ENCODE measurements at places on chromosomes 7 and 10. TPM values are rescaled to one million over a fixed set of nuclear protein-coding genes. Genes with fewer than 3 reads are reported as not detected.

DNA sequence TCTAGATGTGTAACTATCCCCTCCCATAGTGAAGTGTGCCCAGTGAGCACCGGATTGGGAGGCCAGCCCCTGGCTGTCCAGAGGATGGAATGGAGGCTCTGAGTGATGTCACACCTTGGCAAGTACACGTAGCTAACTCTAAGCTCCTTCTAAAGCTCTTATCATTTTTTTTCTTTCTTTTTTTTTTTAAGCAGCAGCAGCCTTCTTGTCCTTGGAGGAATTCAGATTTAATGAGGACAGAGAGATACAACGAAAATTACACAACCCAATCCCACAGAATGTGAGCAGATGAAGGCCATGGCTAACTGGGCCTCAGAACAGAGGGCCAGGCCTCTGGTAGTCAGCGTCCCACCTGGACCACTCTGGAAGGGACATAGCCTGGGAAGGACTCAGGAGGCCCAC lies 11.3 kb downstream of the TNS3 start:
- H3K4me1 ChIP-seq = peaks cover 67% of the 10 kb centered on the region
- peak overlapping the region; percentile 65 for H3K4me3 ChIP-seq
- no peaks in the 10 kb centered on the region for H3K27me3 ChIP-seq
- no peaks in the 10 kb centered on the region for H3K36me3 ChIP-seq
- DNase-seq = no peak

DNA sequence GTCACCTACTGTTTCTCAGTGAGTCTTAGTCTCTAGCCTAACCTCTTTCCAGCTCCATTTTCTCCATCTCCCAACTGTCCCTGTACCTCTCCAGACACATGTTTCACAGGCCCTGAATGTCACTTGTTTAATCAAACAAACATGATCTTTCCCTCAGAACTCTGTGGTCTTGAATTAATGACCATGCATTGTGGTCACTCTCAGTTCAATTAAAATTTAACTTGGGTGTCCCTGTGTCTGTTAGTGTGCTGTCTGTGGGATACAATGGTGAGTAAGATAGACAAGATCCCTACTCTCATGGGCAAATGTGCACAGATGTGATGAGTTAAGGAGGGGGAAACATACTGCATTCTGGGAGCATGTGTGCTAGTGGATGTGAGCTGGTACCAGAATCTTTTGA lies 65.0 kb downstream of the RBM33 start:
- H3K27me3 ChIP-seq = no peaks in the 10 kb centered on the region
- no peak overlapping the region for H3K4me3 ChIP-seq
- no peak for DNase-seq
- H3K36me3 ChIP-seq = peaks cover 31% of the 10 kb centered on the region
- H3K4me1 ChIP-seq = peaks cover 23% of the 10 kb centered on the region

GRCh38 chr10:29947701-29948060 lies 111.7 kb downstream of the JCAD start:
- H3K4me3 ChIP-seq = no peak overlapping the region
- H3K36me3 ChIP-seq = no peaks in the 10 kb centered on the region
- H3K4me1 ChIP-seq = no peaks in the 10 kb centered on the region
- H3K27ac ChIP-seq = no peak overlapping the region
- no peak for DNase-seq
- no peaks in the 10 kb centered on the region for H3K27me3 ChIP-seq

DNA sequence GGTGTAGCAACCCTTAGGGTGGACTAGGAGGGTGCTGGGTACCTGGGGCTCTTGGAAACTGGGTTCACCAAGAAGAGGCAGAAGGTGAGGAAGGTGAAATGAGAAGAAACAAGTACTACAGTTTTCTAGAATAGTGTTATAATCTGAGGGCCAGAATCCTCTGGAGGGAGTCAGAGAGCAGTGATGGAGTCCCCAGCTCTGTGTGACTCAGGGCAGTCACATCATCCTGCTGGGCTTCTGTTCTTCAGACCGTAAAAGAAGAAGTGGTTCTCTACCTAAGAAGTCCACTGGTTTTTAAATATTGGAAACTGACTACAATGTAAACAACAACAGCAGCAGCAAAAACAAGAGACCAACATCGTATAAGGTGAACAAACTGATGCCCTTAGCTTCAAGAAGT lies 197.3 kb downstream of the PRPF18 start:
- no peaks in the 10 kb centered on the region for H3K36me3 ChIP-seq
- no peaks in the 10 kb centered on the region for H3K27me3 ChIP-seq
- peak overlapping the region; percentile 74 for H3K27ac ChIP-seq
- peak overlapping the region; percentile 53 for H3K4me3 ChIP-seq
- peak; percentile 41 for DNase-seq

DNA sequence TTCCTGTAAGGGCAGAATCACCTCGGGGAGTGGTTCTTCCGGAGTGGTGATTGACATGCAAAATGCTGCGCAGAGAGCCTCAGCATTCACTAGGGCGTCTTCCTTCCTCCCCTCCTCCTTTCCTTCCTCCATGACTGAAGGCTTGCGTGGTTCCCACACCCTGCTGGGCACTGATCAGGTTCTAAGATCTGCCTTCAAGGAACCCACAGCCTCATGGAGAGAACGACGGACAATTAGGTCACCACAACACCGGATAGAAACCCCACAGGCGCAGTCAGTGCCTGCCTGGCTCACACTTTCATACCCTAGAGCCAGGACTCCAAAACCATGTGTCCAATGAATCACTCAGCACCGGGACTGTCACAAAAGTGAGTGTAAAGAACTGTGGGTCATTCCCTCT lies 131.3 kb downstream of the DPP6 start:
- no peaks in the 10 kb centered on the region for H3K4me1 ChIP-seq
- H3K27ac ChIP-seq = no peak overlapping the region
- H3K27me3 ChIP-seq = no peaks in the 10 kb centered on the region

Gene CYP2C19
- not detected for polyA plus RNA-seq

GRCh38 chr10:576130-576465 lies 113.4 kb downstream of the DIP2C start:
- no peaks in the 10 kb centered on the region for H3K4me1 ChIP-seq
- no peak overlapping the region for H3K27ac ChIP-seq
- H3K36me3 ChIP-seq = no peaks in the 10 kb centered on the region
- peaks cover 26% of the 10 kb centered on the region for H3K27me3 ChIP-seq
- no peak for DNase-seq

Gene CFAP43
- polyA plus RNA-seq = not detected

Gene MMD2
- polyA plus RNA-seq = not detected

Gene SHTN1
- polyA plus RNA-seq = not detected

DNA sequence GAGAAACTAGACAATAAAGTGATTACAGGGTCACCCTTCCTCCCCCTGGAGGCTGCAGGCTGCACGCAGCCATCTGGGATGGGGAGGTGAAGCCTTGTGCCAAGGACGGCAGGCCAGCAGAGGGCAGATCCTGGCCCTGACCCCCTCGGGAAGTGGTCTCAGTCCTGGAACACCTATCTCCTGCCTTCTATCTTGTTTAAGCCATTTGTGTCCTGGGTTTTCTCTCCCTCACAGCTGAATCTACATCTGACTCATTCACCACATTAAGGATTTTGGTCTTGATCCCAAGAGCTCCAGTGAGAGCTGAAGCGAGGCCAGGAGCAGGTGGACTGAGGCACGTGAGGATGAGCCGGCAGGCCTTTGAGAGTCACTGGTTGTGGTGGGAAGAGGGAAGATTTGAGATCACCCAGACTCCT lies 16.4 kb upstream of the PARP12 start:
- H3K4me1 ChIP-seq = peaks cover 7% of the 10 kb centered on the region
- DNase-seq = no peak
- no peak overlapping the region for H3K4me3 ChIP-seq

- H3K27ac ChIP-seq = peak overlapping the region; percentile 84
- peak overlapping the region; percentile 99 for H3K4me3 ChIP-seq
- H3K27me3 ChIP-seq = no peaks in the 10 kb centered on the region
- peaks cover 34% of the 10 kb centered on the region for H3K4me1 ChIP-seq
These were observed 507 bp downstream of the STN1 start for GRCh38 chr10:103917302-103918052.

GRCh38 chr7:155316427-155317113 lies 18.9 kb downstream of the INSIG1 start:
- H3K4me3 ChIP-seq = no peak overlapping the region
- no peak for DNase-seq
- no peaks in the 10 kb centered on the region for H3K4me1 ChIP-seq
- H3K27me3 ChIP-seq = no peaks in the 10 kb centered on the region
- H3K27ac ChIP-seq = no peak overlapping the region

Gene MDFIC
- 36.9 TPM for polyA plus RNA-seq

DNA sequence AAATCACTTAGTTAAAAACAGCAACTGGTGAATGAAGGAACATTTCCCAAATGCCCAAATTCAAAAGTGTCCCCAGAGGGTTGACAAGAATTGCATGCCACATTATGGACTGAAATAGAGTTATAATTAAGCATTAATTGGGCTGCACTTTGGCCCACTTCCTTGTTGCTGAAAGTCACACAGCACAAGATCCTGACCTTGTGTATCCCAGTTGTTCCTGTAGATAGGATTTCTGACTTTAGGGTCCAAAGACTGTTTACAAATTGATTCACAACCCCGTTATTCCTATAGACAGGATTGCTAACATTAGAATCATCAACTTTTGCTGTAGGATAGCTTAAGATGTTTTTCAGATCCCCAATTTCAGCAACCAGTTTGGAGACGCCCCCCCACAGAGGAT lies 31.5 kb upstream of the NPFFR1 start:
- DNase-seq = no peak
- no peaks in the 10 kb centered on the region for H3K36me3 ChIP-seq
- no peak overlapping the region for H3K4me3 ChIP-seq
- peaks cover 11% of the 10 kb centered on the region for H3K4me1 ChIP-seq
- H3K27ac ChIP-seq = no peak overlapping the region

DNA sequence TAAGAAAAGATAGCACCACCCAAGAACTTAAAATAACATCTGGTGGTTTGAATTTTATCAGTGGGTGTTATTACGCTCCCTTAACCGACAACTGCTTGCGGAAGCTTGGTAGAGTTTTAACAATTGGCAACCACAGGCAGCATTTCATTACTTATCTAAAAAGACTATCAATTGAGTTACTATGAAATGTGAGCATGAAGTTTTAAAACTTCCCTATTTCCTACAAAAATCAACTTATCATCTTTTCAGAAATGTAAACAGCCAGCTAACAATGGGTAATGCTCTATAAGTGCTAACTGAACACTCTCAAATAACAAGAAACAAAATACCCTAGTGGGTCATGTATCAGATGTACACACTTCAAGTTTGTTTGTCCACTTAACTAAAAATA lies 68.8 kb downstream of the OSBPL3 start:
- DNase-seq = peak; percentile 25
- H3K36me3 ChIP-seq = no peaks in the 10 kb centered on the region
- peaks cover 37% of the 10 kb centered on the region for H3K4me1 ChIP-seq
- no peak overlapping the region for H3K4me3 ChIP-seq
- H3K27me3 ChIP-seq = no peaks in the 10 kb centered on the region
- peak overlapping the region; percentile 11 for H3K27ac ChIP-seq

Gene TMEM178B
- polyA plus RNA-seq = not detected

Gene INPP5A
- polyA plus RNA-seq = 2.1 TPM

Gene ETV1
- not detected for polyA plus RNA-seq

DNA sequence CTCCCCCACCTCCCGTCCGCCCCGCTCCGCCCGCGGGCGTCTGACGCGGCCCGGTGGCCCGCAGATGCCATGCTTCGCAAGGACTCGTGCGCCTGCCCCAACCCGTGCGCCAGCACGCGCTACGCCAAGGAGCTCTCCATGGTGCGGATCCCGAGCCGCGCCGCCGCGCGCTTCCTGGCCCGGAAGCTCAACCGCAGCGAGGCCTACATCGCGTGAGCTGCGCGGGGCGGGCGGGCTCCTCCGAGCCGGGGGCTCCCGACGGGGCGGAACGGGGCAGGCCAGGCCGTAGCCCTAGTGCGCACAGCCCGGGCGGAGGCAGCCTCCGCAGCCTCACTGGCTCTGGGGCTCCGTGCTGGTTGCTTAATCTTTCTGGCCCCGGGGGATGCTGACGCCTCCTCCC lies 2.8 kb downstream of the ASIC3 start:
- no peak overlapping the region for H3K4me3 ChIP-seq
- peaks cover 19% of the 10 kb centered on the region for H3K36me3 ChIP-seq
- peaks cover 28% of the 10 kb centered on the region for H3K27me3 ChIP-seq

- H3K36me3 ChIP-seq = no peaks in the 10 kb centered on the region
- H3K4me1 ChIP-seq = no peaks in the 10 kb centered on the region
- no peak overlapping the region for H3K4me3 ChIP-seq
- no peak for DNase-seq
- no peak overlapping the region for H3K27ac ChIP-seq
- peaks cover 13% of the 10 kb centered on the region for H3K27me3 ChIP-seq
These were observed 82.6 kb upstream of the ELMO1 start for GRCh38 chr7:37531225-37531624.

DNA sequence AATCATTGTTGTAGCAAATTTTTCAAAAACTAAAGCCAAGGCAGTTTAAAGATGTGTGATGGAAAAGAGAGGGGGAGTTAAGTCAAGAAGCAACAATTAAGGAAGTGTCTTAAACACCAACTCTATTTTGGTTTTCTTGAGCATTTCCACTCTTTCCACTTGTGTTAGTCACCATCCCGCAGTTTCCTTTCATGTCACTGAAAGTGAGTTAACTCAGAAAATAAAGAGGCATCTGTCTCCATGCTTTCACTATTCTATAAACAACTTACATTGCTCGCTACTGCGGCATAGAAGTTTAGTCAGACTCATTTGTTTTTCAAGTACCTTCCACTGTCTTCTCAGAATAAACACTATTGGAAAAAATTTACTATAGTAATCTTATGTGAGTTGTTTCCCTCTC lies 284.9 kb upstream of the SEMA3D start:
- no peak overlapping the region for H3K27ac ChIP-seq
- H3K36me3 ChIP-seq = no peaks in the 10 kb centered on the region
- no peak overlapping the region for H3K4me3 ChIP-seq
- H3K4me1 ChIP-seq = peaks cover 4% of the 10 kb centered on the region
- H3K27me3 ChIP-seq = no peaks in the 10 kb centered on the region

DNA sequence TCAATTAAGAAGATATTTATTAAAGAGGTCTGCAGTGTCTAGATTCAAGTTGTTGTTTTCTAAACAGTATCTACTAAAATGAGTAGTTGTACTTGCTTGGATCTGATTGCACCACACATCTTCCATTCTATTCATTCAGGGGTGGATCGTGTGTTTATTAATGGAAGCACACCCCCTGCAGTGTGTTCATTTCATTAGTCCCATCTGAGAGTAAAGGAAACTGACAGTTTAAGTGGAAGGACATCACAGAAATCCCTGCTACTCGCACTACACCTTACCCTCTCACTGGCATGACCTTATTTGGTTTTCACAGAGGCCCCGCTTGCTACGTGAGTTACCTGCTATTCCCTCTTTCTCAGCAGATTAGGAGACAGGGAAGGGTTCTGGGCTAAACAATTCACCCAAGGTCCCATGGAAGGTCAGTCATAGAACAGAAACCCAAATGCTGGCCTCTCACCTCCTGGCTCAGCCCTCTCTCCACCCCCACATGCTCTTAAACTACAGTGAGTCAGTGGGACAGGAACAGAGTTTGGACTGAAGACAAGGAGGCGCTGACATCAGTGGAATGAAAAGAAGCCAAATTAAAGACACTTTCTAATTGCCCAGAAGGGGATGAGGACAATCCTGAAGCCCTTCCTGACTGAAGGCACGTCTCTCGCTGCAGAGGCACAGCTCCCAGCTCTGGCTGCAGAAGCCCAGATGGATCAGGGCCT lies 369.2 kb upstream of the NRP1 start:
- H3K4me3 ChIP-seq = no peak overlapping the region
- no peaks in the 10 kb centered on the region for H3K4me1 ChIP-seq
- no peaks in the 10 kb centered on the region for H3K27me3 ChIP-seq
